ENCODE measurements at places on chromosomes 13 and 19. TPM values are rescaled to one million over a fixed set of nuclear protein-coding genes. Genes with fewer than 3 reads are reported as not detected.

The ZNF221 gene
- total RNA-seq: 4.2 TPM

DNA sequence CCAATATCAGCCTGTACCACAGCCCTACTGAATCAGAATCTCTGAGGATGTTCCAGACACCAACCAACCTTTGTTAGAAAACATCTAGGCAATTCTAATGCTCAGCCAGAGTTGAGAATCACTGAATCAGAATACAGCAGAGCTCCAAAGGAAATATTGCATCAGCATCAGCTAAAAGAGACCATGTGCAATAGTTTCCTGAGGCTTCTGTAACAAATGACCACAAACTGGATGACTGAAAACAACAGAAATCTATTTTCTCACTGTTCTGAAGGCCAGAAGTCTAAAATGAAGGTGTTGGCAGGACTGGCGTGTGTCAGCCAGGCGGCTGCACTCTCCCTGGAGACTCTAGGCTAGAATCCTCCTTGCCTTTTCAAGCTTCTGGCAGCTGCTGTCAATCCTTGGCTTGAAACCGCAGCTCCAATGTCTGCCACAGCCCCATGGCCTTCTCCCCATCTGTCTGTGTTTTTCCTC, 1.2 kb upstream of the DCT start:
- ATAC-seq: peak; percentile 39

DNA sequence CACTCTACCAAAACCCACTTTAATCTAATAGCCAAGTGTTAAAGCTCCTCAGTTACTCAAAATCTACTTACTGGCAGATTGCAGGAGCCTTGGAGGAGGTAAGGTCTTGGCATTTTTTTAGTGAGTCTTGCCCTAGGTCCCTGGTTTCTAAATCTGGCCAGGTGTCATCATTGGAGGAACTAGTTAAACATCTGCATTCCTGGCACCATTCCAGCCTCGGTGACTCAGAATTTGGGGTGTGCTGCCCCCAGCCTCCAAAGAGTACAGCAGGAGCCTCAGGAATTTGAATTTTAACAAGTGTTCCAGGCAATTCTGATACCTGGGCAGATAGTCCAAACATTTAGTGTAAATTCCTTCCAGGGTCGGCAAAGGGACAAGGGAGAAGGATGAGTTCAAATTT, 37.4 kb downstream of the KLF5 start:
- no peak for ATAC-seq

DNA sequence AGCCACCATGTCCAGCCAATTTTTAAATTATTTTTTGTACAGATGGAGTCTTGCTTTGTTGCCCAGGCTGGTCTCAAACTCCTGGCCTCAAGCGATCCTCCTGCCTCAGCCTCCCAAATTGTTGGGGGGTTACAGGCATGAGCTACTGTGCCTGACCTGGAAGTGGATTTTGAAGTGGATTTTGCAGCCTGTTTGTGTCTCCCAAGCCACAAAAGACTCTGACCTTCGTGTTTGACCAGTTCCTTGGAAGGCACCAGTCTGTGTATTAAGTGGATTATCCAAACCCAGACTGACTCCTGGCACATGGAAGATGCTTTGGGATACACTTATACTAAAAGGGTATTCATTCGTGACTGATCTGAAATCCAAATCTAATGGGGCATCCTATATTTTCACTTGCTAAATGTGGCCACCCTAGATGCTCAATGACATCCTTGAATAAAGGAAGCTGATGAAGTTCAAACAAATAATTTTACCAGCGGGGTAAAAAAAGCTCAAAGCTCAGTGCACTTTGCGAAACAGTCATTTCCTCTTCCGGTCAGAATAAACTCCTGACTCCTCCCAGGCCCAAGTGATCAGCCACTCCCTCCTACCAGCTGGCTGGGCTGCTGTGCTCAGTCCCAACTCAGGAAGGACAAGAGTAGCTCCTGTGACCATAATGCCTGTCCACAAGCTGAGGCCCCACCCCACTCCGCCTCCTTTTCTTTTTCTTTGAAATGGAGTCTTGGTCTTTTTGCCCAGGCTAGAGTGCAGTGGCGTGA, 32.6 kb upstream of the GATAD2A start:
- peak; percentile 100 for ATAC-seq

GRCh38 chr13:110431425-110432294, 124.6 kb downstream of the COL4A2 start:
- ATAC-seq: no peak

GRCh38 chr19:16626796-16627192, 1.2 kb downstream of the MED26 start:
- no peak for ATAC-seq

DNA sequence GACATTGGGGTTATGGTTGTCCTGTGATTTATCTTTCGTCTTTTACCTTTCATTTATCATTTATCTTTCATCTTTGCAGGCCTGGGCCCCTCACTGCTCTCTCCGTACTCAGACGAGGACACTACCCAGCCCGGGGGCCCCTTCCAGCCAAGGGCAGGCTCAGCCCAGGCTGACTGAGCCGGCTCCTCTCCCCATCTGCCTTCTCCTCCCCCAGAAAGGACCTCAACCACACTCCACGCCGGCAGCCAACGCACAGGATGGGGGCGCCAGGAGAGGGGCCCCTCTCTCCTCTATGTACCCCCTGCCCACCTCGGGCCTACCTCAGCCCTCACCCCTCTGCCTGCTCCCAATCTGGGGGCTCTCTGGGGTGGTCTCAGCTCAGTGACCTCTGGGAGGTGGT, 7.4 kb upstream of the PPP5C start:
- ATAC-seq: no peak

All from activated T-helper 17 cell treated with anti-CD3 and anti-CD28 coated beads, Interleukin-2, amount 50 U/mL, for 72 hours (primary cell).